Fibroblast of skin of right biceps (primary cell): ENCODE measurements at places on chromosomes 6 and 20.

- DNase-seq = no peak
Measured at GRCh38 chr6:157533048-157533871, 152.3 kb downstream of the ZDHHC14 start.

DNA sequence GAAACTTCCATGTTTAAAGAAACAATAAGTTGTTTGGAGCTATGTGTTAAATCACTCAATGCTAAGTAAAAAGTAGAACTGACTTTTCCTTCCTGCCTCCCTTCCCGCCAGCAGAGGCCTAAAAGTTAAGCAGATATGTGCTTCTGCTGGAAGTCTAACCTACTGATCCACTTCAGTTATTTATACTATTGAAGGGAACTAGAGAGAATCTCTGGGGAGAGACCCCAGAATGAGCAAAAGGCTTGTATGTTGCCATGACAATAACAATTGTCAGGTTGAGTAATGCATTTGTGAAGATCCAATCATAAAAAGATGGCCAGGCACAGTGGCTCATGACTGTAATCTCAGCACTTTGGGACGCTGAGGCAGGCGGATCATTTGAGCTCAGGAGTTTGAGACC is 24.7 kb downstream of the MGME1 start:
- no peak for DNase-seq

DNA sequence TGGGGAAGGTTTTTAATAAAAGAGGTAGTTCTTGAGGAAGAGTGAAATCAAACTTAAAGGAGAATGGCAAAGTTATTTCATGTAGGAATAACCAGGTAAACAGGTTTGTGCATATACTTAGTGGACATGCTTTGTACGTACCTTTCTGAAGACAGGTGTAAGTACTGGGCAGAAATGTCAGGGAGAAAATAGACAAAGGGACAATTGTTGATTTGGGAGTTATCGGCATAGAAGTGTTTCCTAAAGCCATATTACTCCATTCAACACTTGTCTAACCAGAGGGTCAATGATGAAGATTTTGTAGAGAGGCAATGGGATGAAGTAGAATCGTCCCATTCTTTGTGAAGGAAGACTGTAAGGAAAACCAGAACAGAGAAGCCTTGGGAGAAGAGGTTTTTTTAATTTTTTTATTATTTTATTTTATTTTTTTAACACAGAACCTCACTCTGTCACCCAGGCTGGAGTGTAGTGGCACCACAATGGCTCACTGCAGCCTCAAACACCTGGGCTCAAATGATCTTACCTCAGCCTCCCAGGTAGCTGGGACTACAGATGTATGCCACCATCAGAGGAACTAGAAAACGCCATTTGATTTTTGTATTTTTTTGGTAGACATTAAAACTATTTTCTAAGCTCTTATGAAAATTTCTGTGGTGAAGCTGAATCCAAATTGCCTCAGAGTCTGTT is 18.0 kb downstream of the SMAP1 start:
- no peak for DNase-seq

DNA sequence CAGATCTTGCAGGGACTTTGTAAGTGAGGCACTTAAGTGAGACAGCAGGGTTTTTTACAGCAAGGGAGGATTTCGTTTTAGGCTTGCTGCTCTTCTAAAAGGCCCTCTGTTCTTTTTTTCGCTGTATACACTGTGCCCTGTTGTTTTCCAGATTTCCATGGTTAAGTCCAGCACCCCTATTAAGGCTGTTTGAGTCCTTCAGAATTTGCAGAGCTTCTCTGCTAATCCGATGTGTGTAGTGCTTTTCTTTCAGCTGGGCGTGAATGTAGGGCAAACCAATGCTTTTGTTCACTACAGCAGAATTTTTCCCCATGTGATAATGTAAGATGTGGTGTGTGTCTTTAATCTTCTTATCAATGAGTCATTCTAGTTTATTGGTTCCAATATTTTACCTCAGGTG is 200.5 kb upstream of the RREB1 start:
- no peak for DNase-seq

GRCh38 chr6:14216946-14217684 is 99.5 kb downstream of the CD83 start:
- peak; percentile 79 for DNase-seq

DNA sequence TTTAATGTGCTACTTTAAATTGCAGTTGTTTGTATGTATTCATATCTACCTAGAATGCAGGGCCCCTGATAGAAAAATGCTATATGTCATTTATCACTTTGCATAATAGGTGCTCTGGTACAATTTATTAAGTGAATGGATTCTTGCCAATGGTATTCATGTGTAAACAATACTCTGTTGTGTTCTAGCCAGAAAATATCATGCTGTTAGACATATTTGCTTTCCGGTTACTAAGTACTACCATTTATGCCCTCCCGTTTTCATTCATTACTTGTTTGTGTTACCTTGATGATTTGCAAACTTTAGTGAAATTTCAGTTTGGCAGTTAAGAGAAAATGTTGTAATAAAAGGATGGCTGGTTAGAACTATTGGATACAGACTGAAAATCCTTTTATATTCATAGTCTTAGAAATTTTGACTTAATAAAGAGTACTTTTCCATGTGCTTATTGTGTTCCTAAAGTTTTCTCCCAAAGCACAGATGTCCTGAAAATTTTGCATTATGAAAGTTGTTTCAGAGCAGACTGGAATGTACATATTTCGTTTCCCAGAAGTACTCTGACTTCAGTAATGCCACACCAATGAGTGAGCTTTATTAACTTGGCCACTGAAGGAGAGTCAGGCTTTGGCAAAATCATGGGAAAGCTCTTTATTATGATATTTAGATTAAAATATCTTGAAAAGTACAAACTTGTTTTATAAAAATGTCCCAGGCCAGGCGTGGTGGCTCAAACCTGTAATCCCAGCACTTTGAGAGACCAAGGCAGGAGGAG is 31.5 kb downstream of the RPF2 start:
- DNase-seq = no peak

DNA sequence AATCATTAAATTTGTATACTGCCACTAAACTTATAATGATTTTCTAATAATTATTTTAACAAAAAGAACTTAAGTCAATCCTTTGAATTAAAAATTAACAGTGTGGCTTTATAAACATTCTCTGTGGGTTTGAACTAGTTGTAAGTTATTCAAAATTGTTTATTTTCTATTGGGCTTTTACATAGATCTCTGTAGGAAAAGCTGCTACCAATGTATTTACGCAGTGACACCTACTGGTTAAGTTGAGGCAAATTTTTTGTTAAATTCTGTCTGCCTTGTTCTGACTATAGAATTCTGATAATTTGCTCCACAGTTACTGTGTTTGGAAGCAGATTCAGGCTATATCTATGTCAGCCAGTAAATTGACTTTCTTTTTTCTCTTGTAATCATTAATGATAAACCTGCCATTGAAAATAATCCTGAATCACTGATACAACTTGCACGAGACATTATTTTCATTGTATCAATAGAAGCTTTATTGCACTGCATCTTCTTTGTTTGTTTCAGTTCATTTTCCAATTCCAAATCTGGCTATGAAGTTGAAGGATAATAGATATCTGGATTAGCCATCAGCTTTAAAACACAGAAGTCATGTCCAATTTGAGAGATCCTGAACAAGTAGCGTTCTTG is 66.0 kb upstream of the UTRN start:
- DNase-seq = peak; percentile 58

DNA sequence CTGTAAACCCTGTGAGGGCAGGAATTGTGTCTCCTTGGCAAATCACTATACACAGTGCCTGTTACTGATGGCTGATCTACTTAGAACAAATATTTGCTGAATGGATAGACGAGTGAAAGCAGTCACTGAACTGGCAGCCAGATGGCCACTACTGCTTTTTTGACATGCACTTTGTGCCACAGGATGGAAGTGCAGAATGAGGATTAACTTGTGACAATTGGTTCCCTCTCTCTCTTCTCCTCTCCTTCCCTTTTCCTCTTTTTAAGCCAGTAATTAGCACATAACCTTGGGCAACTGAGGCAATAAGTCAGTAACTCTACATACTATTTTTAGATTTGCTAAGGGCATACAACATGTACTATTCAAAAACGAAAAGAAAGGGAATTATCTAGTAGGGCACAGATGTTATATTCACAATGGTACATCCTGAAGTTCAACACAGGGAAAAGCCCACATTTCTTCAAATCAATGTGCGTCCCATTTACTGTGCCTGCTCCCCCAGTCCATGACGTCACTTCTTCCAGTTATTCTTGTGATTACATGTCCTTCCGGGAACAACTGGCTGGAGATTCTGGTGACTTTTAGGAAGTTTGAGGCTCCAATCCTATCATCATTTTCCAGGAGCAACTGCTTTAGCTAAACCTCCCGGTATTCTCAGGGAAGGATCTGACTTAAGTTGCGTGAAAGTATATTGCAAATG is 17.0 kb upstream of the RPS6KA2 start:
- DNase-seq = no peak

DNA sequence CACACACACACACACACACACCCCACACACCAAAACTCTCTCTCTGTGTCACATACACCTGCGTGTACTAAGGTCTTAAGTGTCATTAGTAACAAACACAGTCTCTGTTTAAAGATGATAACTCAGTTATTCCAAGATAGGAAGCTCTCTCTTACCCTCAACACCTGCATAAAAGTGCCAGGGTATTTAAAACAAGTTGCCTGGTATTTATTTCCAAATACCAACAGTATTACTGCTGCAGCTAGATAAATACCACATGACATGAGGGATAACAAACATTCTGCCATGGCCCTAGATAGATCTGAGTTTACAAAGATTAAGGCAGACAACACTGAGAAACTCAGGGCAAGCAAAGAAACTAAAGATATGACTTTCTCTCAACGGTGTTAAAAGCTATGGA is 118.5 kb downstream of the SIM1 start:
- DNase-seq = no peak

DNA sequence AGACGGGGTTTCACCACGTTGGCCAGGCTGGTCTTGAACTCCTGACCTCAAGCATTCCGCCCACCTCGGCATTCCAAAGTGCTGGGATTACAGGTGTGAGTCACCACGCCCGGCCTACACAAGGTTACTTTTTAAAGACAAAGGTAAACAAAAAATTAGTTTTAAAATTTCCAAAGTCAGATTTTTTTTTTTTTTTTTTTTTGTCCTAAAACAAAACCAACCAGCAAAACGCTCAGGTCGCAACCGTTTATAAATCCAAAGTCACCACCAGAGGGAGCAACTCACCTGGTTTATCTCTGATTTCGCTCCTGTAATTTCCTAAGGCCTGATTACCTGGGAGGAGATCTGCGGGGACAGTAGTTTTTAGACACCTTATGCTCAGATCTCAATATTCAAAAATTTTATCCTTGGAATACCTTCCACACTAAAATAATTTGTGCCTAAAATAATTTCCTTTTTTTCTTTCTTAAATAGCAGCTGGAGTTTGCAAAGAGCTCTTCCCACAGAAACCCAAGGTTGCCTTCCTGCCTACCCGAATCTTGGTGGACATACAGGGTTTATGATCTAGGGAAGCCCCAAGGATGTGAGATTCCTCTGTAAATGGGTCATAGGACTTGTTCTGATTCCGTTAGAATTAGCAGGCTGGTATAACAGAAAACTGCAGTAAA is 19.8 kb upstream of the TREM1 start:
- peak; percentile 46 for DNase-seq

- no peak for DNase-seq
Measured at GRCh38 chr20:63883201-63883593, 11.7 kb upstream of the DNAJC5 start.

- no peak for DNase-seq
Measured at GRCh38 chr6:2843138-2843740, 1.6 kb upstream of the SERPINB1 start.

- DNase-seq = no peak
Measured at GRCh38 chr6:152979116-152979515, 3.7 kb downstream of the FBXO5 start.

DNA sequence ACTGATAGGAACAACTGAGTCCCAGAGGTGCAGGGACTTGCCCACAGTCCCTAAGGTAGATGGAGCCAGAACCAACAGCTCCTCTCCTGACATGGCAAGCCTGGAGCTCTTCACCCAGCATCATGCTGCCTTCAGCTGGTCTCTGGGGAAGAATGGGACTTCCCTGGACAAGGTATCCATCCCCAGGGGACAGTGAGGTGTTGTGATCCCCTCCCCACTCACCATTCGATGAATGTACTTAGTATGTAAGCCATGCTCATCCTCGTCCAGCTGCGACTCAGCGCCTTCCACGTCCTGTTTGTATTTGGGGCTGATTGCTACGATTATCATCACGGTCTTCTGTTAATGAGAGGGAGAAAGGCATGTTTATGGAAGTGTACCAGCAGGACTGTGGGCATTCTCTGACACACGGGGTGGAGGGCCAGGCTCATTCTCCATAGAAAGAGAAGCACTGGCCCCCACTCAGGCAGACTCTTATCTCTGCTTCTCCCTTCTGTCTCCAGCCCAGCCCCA is 39.4 kb downstream of the TRAF3IP2 start:
- DNase-seq = peak; percentile 46

DNA sequence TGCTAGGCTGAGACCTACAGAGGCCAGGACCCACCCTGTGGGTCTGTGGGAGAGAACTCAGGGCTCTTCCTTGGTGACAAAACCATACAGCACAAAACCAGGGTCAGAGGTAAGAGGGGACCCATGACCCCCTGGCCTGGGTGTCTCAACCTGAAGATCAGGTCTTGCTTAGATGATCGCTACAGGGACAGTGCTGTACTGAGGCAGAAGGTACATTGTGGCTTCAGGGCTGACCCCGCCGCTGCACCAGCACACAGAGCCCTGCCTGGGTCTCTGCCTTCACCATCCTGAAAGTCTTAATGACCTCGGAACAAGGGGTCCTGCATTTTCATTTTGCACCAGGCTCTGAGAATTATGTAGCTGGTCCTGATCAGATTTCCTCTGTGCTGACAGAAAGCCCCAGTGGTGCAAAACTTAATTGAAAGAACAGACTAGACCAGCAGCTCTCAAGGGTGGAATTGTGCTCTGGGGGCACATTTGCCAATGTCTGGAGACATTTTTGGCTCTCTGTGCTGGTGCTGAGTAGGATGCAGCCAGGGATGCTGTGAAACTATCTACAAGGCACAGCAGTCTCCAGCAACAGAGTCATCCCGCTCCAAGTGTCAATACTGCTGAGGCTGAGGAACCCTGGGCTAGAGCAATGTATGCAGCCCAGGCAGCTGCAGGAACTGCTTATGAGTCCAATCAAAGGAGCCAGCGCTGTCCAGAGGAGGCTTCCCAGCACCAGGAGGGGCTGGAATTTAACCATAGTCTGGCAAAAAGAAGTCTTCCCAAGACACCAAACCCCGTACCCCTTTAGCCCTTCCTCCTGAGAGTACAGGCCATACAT is 254.9 kb downstream of the ERMARD start:
- DNase-seq = no peak

DNA sequence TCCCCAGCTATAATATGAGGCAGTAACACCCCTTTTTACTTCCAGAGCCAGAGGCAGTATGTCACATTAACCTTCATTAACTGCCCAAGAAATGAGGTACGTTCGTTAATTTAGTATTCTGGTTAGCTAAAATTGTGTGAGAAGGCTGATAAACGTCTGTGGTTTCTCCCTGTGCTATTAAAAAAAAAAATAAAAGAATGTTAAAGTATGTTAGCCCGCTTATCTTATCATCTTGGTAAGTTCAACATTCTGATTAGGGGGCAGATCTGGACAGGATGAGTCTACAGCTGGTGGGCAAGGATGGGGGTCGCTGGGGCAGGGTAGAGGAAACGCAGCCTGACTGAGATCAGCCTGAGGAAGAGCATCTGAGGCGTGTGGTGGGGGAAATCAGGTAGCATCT is 154.0 kb downstream of the PRL start:
- no peak for DNase-seq

- DNase-seq = no peak
Measured at GRCh38 chr20:47809161-47809960, 24.1 kb upstream of the SULF2 start.

- DNase-seq = peak; percentile 69
Measured at GRCh38 chr6:143426026-143426425, 24.5 kb downstream of the ADAT2 start.

- peak; percentile 33 for DNase-seq
Measured at GRCh38 chr6:84908304-84908904, 144.0 kb upstream of the TBX18 start.
